Stimulated activated CD4-positive, alpha-beta T cell treated with anti-CD3 and anti-CD28 coated beads, Interleukin-15, amount 100 ng/mL, for 48 hours (primary cell): ENCODE measurements at places on chromosomes 16 and 17.

- no peak for DNase-seq
Observed at GRCh38 chr16:76278086-76278485, 885 bp downstream of the CNTNAP4 start.

DNA sequence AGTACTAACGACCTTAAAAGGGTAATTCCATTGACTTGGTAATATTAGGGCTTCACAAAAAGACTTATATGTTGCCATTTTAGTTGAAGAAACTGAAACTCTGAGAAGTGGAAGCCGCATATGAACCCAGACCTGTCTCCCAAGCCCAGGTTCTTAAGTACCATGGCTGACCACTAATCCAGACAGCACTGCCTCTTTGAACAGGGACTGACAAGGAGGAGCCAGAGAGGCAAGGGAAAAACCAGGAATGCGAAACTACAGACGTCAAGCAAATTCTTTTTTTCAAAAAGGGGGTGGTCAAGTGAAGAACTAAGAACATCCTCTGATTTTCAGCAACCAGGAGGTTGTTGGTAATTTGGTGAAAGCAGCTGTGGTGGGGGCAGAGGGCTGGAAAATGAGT lies 15.2 kb downstream of the CYB5D1 start:
- no peak for DNase-seq

GRCh38 chr16:67881621-67882161 lies 3.0 kb upstream of the NRN1L start:
- no peak for DNase-seq

DNA sequence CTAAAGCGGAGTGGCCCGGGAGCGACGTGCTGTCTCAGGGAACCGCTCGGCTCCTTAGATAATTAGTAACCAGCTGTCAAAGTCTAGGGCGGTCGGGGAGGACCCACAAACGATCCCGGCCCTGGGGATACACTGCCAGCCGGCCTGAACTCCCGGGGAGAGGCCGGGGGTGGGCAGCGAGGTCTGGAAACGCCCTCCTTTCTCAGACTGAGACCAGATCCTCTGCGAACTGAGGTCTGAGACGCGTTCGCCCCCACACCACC lies 1.3 kb downstream of the HNF1B start:
- no peak for DNase-seq

GRCh38 chr17:10295728-10296343 lies 77.0 kb downstream of the MYH13 start:
- no peak for DNase-seq

DNA sequence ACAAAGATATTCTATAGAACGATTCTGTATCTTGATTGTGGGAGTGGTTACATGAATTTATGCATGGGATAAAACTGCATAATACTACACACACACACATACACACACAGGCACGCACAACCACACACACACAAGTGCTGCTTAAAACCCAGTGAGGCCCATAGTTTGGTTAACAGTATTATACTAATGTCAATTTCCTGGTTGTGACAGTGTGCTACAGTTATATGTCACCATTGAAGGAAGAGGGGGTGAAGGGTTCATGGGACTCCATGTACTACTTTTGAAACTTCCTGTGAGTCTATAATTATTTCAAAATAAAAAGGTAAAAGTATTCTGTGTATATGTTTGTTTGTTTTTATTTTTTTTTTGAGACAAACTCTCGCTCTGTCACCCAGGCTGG lies 8.1 kb downstream of the ZC3H7A start:
- no peak for DNase-seq

DNA sequence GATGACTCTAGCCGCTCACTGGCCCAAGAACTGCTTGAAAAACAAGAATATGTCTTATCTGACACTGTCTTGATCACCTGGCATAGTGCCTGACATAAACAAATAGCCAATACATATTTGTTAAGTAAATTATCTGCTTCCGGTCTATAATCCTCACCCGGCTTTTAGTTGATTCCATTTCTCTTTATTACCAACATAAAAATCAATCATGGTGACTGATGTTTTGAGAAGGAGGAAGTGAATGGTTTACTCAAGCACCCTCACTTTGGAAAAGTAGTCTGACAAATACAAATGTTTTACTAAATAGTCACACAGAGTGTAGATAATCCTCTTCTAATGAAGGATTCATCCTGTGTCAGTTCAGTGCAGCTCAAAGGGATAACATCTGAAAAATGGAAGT lies 47.0 kb downstream of the SKAP1 start:
- no peak for DNase-seq

DNA sequence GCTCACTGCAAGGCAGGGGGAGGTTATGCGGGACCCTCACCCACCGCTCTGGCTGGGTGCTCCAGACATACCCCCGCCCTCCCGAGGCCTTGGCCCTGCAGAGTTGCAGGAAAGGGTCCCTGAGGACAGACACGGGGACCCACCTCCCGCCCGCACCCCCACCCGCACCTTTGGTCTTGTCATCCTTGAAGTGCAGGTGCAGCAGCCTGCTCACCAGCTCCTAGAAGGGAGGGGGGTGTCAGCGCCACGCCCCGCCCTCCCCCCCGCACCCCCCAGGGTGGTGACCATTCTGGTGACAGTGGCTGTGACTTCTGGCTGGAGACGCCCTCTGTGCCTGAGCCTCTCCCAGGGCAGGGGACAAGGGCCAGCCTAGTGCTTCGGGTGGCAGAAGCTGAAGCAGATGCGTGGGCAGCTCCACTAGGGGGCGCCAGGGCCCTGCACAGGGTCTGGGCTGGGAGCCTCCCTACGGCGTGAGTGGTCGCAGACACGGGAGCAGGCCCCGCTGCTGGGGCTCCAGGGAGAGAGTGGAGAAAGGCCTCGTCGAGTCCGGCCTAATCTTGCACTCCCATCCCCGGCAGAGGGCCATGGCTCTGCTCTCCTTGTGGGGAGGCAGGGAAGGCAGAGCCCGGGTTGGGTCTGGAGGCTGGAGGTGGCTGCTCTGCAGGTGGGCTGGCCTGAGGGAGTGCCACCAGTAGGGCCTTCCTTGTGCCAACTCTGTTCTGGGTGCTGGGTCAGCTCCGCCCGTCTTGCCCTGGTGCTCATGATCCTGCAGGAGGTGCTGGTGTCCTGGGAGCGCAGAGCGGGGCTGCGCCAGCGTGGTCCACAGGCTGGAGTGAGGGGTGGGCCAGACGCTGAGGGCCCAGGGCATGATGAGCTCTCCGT lies 2.7 kb downstream of the CENPX start:
- DNase-seq = peak; percentile 55

DNA sequence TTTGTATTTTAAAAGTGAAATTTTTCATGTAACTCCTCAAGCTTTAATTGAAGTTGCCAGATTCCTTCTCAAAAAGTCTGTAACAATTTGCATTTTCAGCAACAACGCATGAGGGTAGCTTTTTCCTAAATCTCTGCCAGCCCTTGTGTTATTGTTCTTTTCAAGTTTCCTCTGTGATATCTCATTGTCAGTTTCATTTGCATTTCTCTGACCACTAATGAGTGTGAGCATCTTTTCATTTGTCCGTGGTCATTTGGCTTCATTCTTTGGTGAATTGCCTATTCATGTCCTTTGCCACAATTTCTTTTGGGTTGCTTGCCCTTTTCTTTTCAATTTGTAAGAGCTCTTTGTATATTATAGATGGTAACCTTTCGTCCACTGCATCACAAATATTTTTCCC lies 68.0 kb upstream of the NKD1 start:
- DNase-seq = no peak

DNA sequence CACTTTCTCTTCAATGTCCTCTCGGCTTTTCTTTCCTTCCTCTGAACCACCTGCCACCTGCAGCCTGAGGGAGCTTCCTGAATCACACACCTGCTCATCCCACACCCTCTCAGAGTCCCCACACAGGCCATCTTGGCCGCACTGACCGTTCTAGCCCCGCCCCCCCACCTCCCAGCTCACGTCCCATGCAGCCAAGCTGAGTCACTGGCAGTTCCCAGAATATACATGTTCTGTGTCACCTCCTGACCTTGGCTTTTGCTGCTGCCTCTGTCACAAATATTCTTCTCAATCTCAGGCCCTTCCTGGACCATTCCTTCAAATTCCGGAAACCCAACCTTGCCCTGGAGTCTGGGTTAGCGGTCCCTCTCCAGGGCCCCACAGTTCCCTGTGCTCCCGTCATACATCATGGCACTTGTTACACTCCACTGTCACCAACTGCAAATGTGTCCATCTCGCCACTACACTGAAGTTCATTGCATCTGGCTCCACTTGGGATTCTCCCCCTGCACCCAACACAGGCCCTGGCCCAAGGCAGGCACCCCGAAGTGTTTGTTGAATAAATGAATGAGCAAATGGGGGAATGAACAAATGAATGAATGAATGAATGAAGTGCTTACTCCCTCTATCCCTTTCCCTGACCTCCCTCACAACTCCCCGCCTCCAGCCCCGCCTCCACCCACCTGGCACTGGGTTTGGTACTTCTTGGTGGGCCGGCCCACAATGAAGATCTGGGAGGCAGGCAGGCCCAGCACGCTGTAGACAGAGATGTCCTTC lies 12.8 kb downstream of the PIMREG start:
- DNase-seq = no peak

GRCh38 chr17:77106874-77107358 lies 33.9 kb upstream of the SEC14L1 start:
- DNase-seq = no peak

DNA sequence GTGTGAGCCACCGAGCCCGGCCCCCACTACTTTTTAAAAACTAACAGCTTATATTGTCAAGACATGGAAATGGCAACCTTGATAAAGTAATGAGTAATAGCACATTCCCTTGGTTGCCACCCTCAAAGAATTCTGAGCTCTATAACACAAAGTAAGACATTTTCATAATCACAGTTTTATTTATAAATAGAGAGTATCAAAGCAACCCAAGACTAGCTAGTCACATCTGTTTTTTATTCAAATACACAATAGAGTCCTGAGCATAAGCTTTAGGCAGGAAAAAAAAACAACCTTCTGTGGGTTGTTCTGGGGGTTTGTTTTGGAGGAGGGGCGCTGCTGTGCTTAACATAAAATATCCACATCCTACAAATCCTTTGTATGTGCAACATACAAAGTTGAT lies 68.7 kb downstream of the CEP95 start:
- DNase-seq = no peak

GRCh38 chr17:50520483-50520882 lies 12.1 kb upstream of the EPN3 start:
- no peak for DNase-seq

- peak; percentile 33 for DNase-seq
Observed at GRCh38 chr16:4358831-4359561, 7.9 kb upstream of the PAM16 start.

GRCh38 chr16:79690159-79690558 lies 89.6 kb upstream of the MAF start:
- no peak for DNase-seq

DNA sequence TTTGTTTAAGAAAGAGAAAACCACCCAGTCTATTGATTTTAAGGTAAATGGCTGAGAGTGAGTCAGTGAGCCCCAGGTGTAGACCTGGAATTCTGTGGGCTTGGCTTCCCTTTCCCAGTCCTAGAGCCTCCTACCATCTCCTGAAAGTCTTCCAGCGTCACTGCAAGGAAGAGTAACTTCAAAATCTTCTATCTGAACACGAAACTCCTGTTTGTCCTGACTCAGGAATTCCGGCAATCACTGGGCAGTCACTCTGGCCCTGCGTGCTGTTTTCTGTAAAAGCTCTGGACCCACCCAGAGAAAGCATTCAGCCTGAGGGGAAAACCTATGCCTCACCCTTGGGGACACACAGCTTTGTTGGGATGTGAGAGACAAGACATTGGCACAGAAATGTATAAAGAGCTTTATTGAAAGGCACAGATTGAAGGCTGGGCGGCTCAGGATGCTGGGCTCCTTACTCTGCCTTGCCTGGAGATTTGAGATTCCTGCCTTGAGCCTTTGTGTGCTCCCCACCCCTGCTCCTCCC lies 15.9 kb downstream of the MINK1 start:
- DNase-seq = no peak

GRCh38 chr16:31134091-31134571 lies 1.4 kb downstream of the PRSS8 start:
- no peak for DNase-seq

- no peak for DNase-seq
Observed at GRCh38 chr17:7045492-7046126, 1.7 kb upstream of the SLC16A11 start.

DNA sequence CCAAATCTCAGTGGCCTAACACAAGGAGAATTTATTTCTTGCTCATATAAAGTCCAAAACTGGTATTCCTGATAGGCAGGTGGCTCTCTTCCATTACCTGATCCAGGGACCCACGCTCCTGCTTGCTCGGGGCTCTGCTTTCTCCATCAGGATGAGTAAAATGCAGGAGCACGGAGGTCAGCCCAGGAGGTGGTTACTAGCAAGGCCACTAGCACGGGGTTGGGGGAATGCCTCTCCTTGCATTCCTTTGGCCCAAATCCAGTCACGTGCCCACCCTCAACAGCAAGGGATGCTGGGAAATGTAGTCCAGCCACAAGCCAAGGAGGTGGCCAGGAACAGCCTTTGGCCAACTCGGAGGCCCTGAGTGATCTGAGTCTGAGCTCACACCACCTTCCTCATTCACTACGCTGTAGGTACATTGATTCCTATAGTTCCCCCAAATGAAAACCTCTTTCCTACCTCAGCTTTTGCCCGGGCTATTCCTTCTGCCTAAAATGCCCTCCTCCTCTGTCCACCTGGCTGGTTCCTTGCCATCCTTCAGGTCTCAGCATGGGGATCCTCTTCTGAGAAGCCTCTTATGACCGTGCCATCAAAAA lies 38.3 kb upstream of the HAPSTR1 start:
- no peak for DNase-seq

GRCh38 chr16:8589900-8590688 lies at the start of gene TMEM114:
TMEM114 (minus strand) TSS chr16:8590511; CDS start chr16:8589838, 673 bp downstream.
- no peak for DNase-seq

DNA sequence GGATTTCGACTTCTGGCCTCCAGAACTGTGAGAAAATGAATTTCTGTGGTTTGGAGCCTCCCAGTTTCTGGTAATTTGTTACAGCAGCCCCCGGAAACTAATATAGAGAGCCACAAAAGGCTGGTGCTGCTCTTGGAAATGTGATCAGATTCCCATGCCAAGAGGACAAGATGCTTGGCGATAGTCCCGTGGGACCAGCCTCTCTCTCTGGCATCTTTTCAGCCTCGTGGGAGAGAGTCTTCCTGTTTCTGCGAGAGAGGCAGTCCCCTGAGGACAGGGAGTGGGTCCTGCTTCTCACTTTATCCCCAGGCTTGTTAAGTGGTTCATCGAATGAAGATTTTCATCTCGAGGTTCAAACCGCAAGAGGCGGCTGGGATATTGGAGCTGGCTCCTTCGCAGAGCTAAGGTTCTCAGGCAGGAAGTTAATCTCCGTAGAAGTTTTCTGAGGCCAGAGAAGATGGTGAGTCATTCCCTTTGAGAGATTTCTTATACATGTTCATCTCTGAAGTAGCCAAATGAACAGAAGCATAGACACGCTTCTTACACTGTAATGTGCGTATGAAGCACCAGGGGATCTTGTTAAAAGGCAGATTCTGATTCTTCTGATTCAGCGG lies 211.6 kb upstream of the SDK2 start:
- DNase-seq = no peak

DNA sequence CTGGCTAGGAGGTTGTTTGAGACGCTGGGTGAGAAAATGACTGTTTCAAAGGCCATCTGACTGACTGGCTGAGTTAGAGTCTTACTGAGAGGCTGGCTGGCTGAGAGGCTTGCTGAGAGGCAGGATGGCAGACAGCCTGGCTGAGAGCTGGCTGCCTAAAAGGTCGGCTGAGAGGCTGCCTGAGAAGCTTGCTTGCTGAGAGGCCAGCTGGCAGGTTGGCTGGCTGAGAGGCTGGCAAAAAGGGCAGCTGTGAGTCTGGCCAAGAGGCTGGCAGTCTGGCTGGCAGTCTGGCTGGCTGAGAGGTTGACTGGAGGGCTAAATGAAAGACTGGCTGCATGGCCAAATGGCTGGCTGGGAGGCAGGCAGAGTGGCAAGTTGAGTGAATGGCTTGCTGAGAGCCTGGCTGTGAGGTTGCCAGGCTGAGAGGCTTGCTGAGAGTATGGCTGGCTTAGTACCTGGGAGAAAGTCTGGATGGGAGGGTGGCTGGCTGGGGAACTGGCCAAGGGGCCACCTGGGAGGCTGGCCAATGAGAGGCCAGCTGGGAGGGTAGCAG lies 35.3 kb upstream of the ACSM2B start:
- DNase-seq = no peak
